ENCODE measurements at places on chromosomes 1 and 21.

- DNase-seq: no peak
These were observed 7.9 kb downstream of the H6PD start for GRCh38 chr1:9242338-9242969.

DNA sequence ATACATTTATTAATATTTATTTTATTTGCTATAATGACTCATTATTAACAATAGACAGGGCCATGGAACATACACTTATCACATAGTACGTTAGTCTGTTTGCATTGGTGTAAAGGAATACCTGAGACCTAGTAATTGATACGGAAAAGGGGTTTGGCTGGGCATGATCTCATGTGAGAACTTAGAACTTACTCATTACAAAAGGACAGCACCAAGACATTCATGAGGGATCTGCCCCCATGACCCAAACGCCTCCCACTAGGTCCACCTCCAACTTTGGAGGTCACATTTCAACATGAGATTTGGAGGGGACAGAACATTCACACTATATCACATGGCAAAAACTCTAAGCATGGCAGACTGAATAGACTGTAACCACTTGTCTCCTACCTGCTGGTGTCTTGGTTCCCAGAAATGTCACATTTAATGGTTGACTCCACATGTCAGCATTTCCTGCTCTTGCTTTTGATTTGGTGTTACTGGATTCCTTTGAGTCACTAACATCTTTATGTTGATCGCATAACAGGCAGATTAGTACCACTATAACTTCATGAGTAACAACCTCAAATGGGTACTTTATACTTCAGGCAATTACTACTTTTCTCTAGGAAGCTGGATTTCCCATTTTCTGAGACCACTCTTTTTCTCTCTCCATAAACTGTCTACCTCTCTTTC is 3.5 kb upstream of the C1orf116 start:
- DNase-seq: no peak

DNA sequence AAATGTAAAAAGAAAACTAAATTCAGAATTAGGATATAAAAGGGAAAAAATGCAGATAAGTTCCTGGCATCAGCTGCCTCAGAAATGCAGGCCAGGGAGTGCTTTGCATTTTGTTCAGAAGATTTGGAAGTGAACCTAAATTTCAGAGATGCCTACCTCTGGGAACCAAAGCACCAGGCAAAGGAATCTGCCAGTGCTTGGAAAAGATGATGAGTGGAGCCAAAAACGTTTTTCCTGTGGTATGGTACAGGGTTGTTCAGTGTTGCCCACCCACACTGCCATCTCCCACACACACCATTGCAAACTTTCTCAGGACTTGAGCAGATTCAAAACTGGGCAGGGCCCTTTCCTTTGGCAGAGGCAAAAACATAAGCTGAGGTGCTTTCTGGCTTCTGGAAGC is 349.5 kb downstream of the TGFB2 start:
- DNase-seq: no peak

DNA sequence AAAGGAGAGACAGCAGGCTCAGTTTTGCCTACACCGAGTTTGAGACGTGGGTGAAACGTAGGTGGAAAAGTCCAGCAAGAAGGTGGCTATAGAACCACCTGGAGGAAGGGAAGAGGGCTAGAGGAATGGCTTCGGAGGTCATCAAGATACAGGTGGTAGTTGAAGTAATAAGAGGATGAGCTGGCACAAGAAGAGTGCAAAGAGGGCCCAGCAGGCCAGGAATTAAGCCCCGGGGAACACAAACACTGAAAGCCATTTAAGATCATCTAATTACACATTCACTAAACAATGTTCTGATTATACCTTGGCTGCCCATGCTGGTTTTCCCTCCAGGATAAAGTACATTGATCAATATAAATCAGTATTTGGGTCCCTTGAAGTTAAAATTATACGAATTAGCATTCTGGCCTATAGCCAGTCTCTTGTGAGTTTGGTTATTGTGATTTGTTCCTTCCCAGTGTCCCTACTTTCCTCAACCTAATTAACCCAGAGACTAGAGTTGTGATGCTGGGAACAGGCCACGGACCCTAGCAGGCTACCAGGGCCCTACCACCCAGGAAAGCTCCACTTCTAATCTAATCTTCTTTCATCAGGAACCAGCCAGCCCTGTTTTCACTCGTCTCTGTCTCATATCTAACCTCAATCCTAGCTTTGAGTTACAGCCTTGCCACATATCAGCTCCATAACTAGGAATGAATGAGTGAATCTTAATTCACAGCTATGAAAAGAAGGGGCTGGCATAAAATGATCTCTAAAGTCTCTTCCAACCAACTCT is 26.4 kb upstream of the PPP1R15B start:
- DNase-seq: no peak

DNA sequence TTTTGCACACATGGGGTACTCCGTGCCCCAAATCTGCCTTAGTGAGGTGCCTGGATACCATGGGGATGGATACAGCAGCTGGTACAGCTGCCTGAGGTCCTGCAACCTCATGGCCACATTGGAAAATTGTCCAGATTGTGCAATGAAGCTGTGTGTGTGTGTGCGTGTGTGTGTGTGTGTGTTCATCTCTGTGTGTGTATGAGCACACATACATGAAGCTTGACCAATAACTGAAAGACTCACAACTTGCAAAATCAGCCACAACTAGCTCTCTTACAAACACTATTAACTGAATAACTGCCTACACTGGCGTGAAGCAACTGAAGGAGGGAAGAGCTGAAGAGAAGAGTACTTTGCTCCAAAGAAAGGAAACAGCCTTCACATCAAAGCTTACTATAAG is 78.1 kb downstream of the ERG start:
- no peak for DNase-seq

GRCh38 chr1:231803353-231803752 is 176.8 kb downstream of the DISC1 start:
- no peak for DNase-seq

DNA sequence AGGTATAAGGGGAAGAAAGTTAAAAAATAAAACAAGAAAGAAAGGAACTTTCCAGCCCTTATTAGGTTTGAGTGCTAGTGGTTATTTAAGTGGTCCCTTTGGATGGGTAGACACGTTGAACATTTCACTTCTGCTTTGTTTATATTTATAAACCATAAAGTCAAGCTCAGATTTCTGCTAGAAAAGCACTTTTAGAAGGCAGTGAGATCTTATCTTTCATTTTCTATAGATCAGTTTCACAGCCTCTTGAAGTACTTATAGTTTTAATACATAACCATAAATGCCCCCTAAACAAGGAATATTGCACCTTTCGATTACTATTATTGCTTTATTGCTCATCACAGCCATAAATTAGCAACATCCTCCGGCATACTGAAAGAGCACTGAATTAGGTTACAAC is 446.8 kb upstream of the PLXNA2 start:
- DNase-seq: no peak

DNA sequence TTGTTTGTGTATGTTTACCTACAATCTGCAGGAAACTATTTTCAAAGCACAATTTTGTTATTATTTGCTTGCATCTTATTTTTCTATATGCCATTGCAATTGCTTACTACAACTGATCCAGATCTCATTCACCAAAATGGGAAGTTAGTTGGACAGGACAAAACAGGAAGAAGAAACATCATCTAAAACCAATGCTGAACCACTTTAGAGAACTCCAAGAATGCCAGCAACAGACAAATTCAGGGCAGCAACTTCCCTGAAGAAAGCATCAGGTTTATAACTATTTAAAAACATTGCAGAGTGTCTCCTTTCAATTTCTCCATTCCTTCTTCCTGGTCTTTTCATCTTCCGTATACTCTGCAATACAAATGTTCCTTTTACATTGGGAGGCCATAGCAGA is 82.4 kb upstream of the SMYD2 start:
- no peak for DNase-seq

DNA sequence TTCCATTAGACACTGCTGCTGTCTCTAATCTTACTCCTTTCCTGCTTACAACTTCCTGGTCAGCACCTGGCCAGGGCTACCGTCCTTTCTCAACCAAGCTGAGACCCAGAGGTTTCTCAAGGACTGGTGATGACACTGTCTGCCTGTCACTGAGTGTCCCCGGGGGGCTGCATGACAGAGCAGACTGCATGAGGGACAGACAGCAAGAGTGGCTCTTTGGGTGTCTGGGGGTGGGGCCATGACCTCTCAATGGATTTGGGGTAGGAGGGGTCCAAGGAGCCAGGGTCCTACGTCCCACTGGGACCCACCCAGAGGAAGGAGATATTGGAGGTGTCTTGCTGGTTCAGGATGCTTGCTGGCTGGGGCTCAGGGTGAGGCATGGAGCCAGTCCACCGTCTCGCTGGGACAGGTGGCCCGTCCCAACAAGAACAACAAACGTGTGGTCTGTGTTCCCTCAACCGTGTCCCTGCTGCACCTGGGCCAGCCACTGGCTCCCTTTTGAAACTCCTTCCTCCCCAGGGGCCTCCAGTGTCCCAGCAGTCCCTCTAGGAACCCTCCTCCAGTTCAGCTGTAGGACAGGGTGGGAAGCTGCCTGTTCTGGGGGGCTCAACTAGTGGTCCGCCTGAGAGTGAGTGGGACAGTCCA is 344.6 kb upstream of the AJAP1 start:
- DNase-seq: no peak

DNA sequence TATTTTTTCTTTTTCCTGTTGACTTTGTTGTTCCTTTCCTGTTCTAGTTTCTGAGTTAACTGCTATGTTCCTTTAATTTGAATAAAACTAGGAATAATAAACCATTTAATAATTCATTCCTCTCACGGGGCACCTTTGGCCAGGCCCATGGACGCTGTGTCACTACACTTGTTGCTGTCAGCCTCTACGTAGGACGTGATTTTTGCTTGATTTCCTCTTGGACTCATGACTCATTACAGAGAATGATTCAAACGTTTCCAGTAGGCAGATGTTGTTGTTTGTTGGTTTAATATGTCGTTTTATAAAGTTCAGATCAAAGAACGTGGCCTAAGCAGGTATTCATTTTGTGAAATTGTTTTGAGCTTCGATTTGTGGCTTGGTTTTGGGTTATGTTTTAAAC is 9.1 kb upstream of the SLC19A1 start:
- no peak for DNase-seq

GRCh38 chr1:50542362-50542761 is 119.1 kb upstream of the DMRTA2 start:
- DNase-seq: no peak
